ENCODE measurements at places on chromosomes 13 and 19. TPM values are rescaled to one million over a fixed set of nuclear protein-coding genes. Genes with fewer than 3 reads are reported as not detected.

DNA sequence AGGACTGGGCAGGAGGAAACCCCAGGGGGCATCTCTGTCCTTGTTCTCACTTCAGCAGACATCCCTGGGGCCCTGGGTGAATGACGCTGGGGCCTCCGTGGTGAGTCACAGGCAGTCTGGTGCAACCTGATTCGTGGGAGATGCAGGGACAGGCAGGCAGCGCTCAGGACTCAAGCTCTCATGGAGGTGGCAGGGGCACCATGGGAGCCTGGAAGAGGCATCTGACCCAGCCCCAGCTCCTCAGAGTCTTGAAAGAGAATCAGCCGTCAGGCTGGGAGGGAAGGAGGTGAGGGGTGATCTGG is 14.0 kb upstream of the PTOV1 start:
- DNase-seq = no peak

GRCh38 chr13:94115054-94115453 is 364.4 kb downstream of the DCT start:
- DNase-seq = no peak

Gene MEIOSIN
- not detected for total RNA-seq

DNA sequence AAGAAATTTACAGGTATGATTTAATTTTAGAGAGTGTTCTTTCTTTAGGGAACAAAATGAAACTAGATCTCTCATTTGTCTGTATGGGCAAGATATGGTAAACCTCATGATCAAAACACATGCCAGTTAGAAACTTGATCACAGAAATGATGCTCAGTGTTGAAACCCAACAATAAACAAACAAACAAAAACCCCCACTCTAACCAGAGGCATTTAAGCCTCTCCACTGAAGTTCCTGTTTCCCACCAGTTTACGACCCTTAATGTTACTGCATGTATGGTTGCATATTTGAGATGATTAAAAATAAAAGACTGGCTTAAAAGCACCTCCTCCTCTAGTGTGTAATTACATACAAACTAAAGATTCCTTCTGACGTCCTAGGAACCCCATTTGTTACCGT is 293.3 kb upstream of the MAB21L1 start:
- no peak for DNase-seq

Gene ZNF701
- total RNA-seq = 17.7 TPM

DNA sequence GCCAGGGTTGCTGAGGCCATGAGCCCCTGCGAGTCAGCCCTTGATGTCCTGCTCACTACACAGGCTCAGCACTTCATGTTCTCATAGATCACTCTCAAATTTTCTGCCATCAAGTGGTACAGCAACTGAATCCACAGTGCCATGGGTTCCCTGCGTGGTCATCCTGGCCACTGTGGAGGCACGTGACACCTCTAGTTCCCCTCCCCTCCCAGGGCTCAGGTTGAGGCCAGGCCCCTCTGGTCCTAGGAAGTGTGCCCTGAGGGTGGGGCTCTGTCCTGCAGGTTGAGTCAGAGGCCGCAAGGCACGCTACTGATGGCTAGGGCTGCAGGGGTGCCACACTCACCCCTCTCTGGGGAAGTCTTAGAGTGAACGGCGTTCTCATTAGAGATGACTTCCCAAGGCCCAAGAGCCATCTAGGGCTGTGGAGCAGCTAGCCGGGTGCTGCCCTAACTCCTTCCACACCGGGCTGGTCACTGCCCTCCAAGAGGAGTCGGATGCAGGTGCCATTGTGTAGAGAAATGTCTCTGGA is 39.8 kb upstream of the TPM4 start:
- DNase-seq = no peak

GRCh38 chr19:47284324-47284899 is 9.7 kb downstream of the INAFM1 start:
- peak; percentile 83 for DNase-seq

DNA sequence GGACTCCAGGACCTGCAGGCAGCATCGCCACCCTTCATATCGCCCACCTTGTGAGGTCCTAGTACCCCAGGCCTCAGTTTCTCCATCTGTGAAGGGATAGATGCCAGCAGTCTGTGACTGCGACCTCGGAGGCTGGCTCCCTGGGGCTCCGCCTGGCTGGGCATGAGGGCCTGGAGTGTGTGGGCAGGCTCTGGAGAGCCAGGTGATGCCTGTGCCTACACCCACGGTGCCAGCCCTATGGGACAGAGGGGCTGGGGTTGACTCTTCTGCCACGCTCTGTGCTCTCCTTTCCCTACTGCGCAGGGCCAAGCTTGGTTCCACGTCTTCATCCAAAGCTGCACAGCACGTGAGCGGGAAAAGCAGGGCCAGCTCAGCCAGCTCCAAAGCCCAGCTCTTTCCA is 26.0 kb upstream of the NFIC start:
- no peak for DNase-seq

Gene SIGLEC8
- not detected for total RNA-seq

- peak; percentile 85 for DNase-seq
Observed at GRCh38 chr19:17282488-17283125, 906 bp downstream of the ANKLE1 start.

- no peak for DNase-seq
Observed at GRCh38 chr19:49390929-49391359, 2.9 kb downstream of the KASH5 start.

DNA sequence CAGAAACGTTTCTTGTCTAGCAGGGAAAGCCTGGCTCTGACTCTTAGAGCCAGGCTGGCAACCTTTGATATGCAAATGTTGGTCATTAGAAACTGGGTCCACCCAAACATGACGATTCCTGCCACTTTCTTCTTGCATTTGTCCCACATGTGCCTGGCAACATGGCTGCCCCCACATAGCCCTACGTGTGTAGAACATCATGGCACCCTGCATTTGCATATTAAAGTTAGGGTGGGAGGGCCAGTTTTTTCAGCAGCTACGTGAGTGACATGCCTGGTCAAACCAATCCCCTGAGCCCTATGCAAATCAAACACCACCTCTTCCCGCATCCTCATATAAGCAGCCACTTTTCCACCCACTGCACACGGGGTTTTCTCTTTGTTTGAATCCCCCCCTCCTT is 95.0 kb downstream of the LIG4 start:
- no peak for DNase-seq

GRCh38 chr19:20279516-20279915 is 112.5 kb downstream of the ZNF486 start:
- DNase-seq = no peak

Gene LGALS7B
- total RNA-seq = 25.7 TPM

GRCh38 chr19:35718345-35719041 is 690 bp downstream of the KMT2B start:
- DNase-seq = peak; percentile 38

Gene ZNF112
- total RNA-seq = 12.0 TPM
